ENCODE measurements at places on chromosomes 1 and 21. TPM values are rescaled to one million over a fixed set of nuclear protein-coding genes. Genes with fewer than 3 reads are reported as not detected.

DNA sequence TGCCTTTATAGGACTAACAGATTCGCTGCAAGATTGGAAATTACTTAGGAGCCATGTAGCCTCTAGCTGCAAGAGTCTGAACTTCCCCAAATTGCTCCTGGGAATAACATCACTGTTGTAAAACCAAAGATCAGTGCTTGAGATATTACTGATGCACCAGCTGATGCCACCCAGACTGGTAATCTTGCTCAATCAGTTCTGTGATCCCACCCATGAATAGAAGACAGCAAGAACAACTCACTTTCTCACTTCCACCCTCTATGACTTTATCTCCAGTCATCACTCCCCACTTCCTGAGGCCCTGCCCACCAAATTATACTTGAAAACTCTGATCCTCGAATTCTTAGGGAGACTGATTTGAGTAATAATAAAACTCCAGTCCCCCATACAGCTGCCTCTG lies 1011.1 kb downstream of the PLA2G4A start:
- no peak for DNase-seq
- H3K27me3 ChIP-seq: no peaks in the 10 kb centered on the region
- H3K4me3 ChIP-seq: no peak overlapping the region

DNA sequence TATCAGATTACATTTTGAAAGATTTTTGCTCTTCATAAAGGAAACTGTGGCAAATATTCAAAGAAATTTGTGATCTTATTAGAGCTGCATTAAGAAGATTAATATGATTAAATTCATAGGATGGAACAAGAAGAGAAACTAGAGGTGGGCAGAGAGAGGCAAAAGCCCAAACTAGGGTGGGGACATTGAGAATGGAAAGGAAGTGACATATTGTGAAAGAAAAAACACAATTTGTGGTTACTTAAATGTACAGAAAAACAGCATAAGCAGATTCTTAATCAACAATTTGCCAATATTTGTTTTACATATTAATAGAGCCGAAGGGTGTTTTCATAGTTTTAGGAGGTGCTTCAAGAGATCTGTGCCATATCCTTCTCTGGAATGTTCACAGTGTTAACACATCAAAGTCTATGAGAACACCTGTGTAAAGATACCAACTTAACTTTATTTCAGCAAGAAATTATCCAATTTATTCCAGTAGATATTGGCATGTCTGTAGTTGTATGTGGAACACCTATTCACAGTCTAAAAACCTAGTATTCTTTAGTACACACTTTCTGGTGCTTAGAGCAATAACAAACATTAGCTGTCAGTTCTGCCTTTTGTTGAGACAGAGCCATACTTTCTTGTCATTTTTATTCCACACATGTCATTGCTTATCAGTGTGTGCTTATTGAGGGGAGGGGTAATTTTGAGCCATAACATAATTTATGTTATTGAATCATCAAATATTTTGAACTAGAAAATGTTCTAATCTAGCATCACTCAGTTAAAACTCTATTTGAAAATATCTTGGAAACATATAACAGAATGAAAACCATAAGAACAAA lies 401.5 kb downstream of the PTPRC start:
- no peak overlapping the region for H3K4me3 ChIP-seq
- H3K36me3 ChIP-seq: no peaks in the 10 kb centered on the region
- no peak overlapping the region for H3K27ac ChIP-seq

GRCh38 chr1:172357753-172358385 lies 62.6 kb upstream of the C1orf105 start:
- peak overlapping the region; percentile 74 for H3K27ac ChIP-seq
- DNase-seq: no peak
- no peak overlapping the region for H3K4me3 ChIP-seq
- no peaks in the 10 kb centered on the region for H3K36me3 ChIP-seq

DNA sequence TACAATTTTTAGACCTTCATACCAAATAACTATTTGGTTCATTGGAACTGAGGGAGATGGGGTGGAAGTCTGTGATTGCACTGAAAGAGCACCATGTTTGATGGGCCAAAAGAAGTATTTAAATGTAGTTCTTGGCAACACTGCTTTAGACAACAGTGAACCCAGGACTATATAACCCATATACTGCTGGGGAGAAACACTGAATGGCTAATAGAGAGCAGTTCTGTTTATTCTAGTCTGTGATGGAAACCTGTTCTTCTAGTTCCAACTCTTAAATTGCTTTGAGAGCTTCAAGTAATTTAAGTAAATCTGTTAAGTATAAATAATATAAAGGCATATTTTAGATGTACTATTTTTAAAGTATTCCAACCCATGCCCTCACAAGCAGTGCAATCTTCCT lies 96.3 kb downstream of the NIBAN1 start:
- no peak overlapping the region for H3K27ac ChIP-seq
- no peak for DNase-seq

Gene S100A4
- 3.6 TPM for total RNA-seq

Gene KCNK1
- total RNA-seq: 50.1 TPM
